Thyroid gland (tissue), 4 donors: ENCODE measurements at places on chromosomes 6 and 20. TPM values are rescaled to one million over a fixed set of nuclear protein-coding genes. Genes with fewer than 3 reads are reported as not detected.

OR2H2 gene
- not detected for total RNA-seq

PSMA7 gene
- 239 TPM for total RNA-seq

KIF13A gene
- 58.3 TPM for total RNA-seq

HNF4A gene
- not detected for total RNA-seq

SAPCD1 gene
- 4.2 TPM for total RNA-seq

PNPLA1 gene
- total RNA-seq: not detected

ECT2L gene
- total RNA-seq: 8.7 TPM

EYS gene
- not detected for total RNA-seq

TGM3 gene
- total RNA-seq: not detected

PRR3 gene
- 7.4 TPM for total RNA-seq

SFTA2 gene
- not detected for total RNA-seq

DEFB132 gene
- total RNA-seq: not detected

LRFN2 gene
- total RNA-seq: not detected

HSPA12B gene
- 19.4 TPM for total RNA-seq

ULBP2 gene
- 0.78 TPM for total RNA-seq

NMBR gene
- total RNA-seq: not detected

NRN1 gene
- 4.6 TPM for total RNA-seq

PPP1R16B gene
- total RNA-seq: 10.1 TPM

ATG5 gene
- total RNA-seq: 44.4 TPM

FAM217A gene
- 0.27 TPM for total RNA-seq

LBP gene
- total RNA-seq: 3.4 TPM

SLC32A1 gene
- total RNA-seq: not detected

C20orf144 gene
- not detected for total RNA-seq

LIME1 gene
- total RNA-seq: 9.5 TPM

MYLK2 gene
- total RNA-seq: 0.83 TPM

DEFB124 gene
- total RNA-seq: not detected
